Activated T-helper 17 cell treated with anti-CD3 and anti-CD28 coated beads, Interleukin-2, amount 50 U/mL, for 72 hours (primary cell): ENCODE measurements at places on chromosomes 6 and 20. TPM values are rescaled to one million over a fixed set of nuclear protein-coding genes. Genes with fewer than 3 reads are reported as not detected.

DNA sequence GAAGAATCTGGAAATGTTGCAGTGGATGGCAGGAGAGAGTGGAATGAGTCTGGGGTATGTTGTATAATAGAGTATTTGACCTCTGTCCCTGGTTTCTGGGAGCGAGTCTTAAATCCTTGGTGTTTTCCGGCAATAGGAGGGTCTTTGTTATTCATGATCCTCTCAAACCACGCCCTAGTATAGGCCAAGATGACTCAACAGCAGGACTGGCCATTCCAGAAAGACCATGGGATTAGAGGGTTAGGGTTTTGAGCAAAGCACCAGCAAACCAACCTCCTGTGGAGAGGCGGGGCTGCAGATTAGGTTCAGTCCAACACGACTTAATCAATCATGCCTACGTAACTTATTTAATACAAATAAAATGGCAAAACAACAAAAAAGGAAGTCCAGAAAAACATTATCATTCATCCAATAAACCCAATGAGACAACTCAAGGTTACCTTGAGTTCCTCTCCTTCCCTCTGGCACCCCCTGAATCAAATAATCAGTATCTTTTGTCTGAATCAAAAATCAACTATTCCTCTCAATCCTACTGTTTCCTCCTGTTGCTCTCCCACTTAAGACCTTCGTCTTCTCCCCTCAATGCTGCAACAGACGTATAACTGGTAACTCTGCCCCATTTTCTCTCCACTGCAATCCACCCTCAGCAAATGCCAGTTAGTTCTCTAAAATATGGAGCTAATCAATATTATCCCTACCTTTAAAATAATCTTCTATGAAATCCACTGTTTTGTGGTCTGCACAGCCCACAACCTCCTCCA, 15.5 kb downstream of the HUS1B start:
- no peak for ATAC-seq
- H3K27ac ChIP-seq, result no peak overlapping the region
- no peaks in the 10 kb centered on the region for H3K27me3 ChIP-seq
- peaks cover 19% of the 10 kb centered on the region for H3K4me1 ChIP-seq
- no peak overlapping the region for H3K4me3 ChIP-seq
- H3K36me3 ChIP-seq, result peaks cover 14% of the 10 kb centered on the region

DNA sequence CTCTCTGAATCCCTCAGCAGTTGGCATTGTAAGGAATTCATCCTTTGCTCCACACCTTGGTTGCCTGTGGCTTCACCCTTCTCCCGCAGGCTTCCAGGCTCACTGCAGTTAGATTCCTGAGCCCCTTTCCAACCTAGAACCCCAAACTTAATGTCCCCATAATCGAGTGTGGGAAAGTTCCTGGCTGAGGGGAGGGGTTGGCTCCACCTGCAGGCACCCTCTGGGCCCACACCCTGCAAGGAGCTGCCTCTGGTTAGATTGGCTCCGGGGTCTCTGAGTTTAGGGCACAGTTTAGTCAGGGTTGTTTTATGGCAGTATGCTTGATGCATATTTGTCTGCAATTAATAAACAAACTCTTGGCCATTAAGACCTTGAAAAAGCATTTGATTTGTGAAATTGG, 63.4 kb downstream of the MTHFD1L start:
- H3K27ac ChIP-seq, result no peak overlapping the region
- no peak for ATAC-seq
- H3K4me1 ChIP-seq, result no peaks in the 10 kb centered on the region
- peaks cover 96% of the 10 kb centered on the region for H3K36me3 ChIP-seq
- H3K4me3 ChIP-seq, result no peak overlapping the region

- H3K27me3 ChIP-seq, result peaks cover 14% of the 10 kb centered on the region
- no peaks in the 10 kb centered on the region for H3K4me1 ChIP-seq
Measured at GRCh38 chr20:57819691-57820380, 110.0 kb upstream of the PMEPA1 start.

- ATAC-seq, result no peak
- H3K36me3 ChIP-seq, result no peaks in the 10 kb centered on the region
Measured at GRCh38 chr6:46969206-46969605, 47.5 kb upstream of the ADGRF5 start.

- no peak for ATAC-seq
- no peak overlapping the region for H3K27ac ChIP-seq
- no peaks in the 10 kb centered on the region for H3K4me1 ChIP-seq
- H3K36me3 ChIP-seq, result no peaks in the 10 kb centered on the region
Measured at GRCh38 chr6:165571068-165571682, 91.9 kb downstream of the PDE10A start.

- H3K27me3 ChIP-seq, result peaks cover 19% of the 10 kb centered on the region
- H3K4me1 ChIP-seq, result no peaks in the 10 kb centered on the region
- H3K27ac ChIP-seq, result no peak overlapping the region
Measured at GRCh38 chr6:153058291-153058690, 55.8 kb upstream of the MTRF1L start.

- no peak overlapping the region for H3K27ac ChIP-seq
- ATAC-seq, result no peak
- H3K4me3 ChIP-seq, result no peak overlapping the region
- H3K27me3 ChIP-seq, result peaks cover 43% of the 10 kb centered on the region
- no peaks in the 10 kb centered on the region for H3K4me1 ChIP-seq
Measured at GRCh38 chr20:19211661-19212468, 577 bp upstream of the SLC24A3 start.

- H3K27ac ChIP-seq, result no peak overlapping the region
- H3K36me3 ChIP-seq, result no peaks in the 10 kb centered on the region
- no peaks in the 10 kb centered on the region for H3K4me1 ChIP-seq
- peaks cover 9% of the 10 kb centered on the region for H3K27me3 ChIP-seq
- ATAC-seq, result no peak
Measured at GRCh38 chr6:53691667-53692133, 26.1 kb upstream of the KLHL31 start.

GRCh38 chr6:8110117-8110721, 7.9 kb upstream of the EEF1E1 start:
- H3K27ac ChIP-seq, result no peak overlapping the region
- ATAC-seq, result no peak
- peaks cover 36% of the 10 kb centered on the region for H3K27me3 ChIP-seq
- H3K4me1 ChIP-seq, result no peaks in the 10 kb centered on the region
- no peaks in the 10 kb centered on the region for H3K36me3 ChIP-seq

DNA sequence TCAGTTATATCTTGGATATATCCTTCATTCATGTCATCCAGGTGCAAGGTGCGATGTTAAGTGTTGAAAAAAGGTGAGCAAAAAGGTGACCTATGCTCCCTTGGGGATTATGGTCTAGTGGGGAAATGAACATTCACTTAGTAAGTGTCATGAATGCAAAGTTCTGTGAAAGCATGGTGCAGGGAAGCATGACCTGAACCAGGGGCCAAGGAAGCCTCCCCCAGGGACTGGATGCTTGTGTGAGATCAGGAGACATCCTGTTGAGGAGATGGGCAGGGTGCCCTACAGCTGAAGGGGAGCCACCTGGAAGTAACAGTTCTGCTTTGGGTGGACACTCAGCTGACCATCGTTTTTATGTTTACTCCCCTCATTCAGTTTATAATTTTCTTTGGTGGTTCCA, 179.5 kb downstream of the SYNDIG1 start:
- no peaks in the 10 kb centered on the region for H3K4me1 ChIP-seq
- ATAC-seq, result no peak
- no peaks in the 10 kb centered on the region for H3K36me3 ChIP-seq
- no peak overlapping the region for H3K4me3 ChIP-seq
- H3K27me3 ChIP-seq, result peaks cover 26% of the 10 kb centered on the region

DNA sequence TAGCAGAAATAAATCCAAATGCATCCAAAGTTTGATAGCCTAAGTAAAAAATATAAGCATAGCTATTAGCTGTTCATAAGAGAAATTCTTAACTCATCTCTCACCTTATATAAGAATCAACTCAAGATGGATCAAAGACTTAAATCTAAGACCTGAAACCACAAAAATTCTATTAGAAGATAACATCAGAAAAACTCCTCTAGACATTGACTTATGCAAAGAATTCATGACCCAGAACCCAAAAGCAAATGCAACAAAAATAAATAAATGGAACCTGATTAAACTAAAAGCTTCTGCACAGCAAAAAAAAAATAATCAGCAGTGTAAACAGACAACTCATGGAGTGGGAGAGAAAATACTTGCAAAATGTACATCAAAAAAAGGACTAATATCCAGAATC, 184.3 kb downstream of the TFAP2A start:
- no peaks in the 10 kb centered on the region for H3K36me3 ChIP-seq
- H3K27me3 ChIP-seq, result peaks cover 3% of the 10 kb centered on the region
- no peak overlapping the region for H3K27ac ChIP-seq
- ATAC-seq, result no peak
- H3K4me3 ChIP-seq, result no peak overlapping the region

- H3K4me1 ChIP-seq, result no peaks in the 10 kb centered on the region
- no peak overlapping the region for H3K4me3 ChIP-seq
- ATAC-seq, result no peak
- no peaks in the 10 kb centered on the region for H3K36me3 ChIP-seq
Measured at GRCh38 chr6:139349464-139350020, 24.9 kb downstream of the CITED2 start.

- ATAC-seq, result no peak
- peaks cover 99% of the 10 kb centered on the region for H3K36me3 ChIP-seq
- H3K27ac ChIP-seq, result no peak overlapping the region
- H3K4me1 ChIP-seq, result no peaks in the 10 kb centered on the region
Measured at GRCh38 chr6:15516923-15517560, 145.8 kb downstream of the DTNBP1 start.

DNA sequence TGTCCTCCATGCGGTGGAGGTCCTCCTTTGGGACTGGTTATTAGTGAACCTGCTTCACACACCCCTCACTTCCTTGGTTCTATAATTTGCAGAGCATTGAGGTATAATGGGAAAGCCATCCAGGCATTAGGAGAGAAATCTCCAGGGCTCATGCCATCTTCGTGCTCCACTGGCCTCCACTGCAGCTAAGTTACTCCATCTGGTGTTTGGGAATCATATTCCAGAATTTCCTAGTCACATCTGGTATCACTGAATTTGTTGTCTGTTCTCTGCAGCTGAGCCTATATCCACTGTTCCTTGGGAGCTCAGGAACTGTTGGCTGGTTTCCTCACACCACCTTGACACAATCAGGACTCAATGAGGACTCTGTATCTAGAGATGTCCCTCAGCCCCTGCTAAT, 173.0 kb upstream of the TSHZ2 start:
- H3K27me3 ChIP-seq, result peaks cover 13% of the 10 kb centered on the region
- H3K36me3 ChIP-seq, result no peaks in the 10 kb centered on the region
- no peak overlapping the region for H3K27ac ChIP-seq
- no peaks in the 10 kb centered on the region for H3K4me1 ChIP-seq
- no peak overlapping the region for H3K4me3 ChIP-seq

GRCh38 chr20:50509923-50510705, at the start of gene PTPN1:
Gene PTPN1, plus strand, starts transcription at chr20:50510383. Its CDS starts 145 bp downstream, at chr20:50510528.
- no peaks in the 10 kb centered on the region for H3K27me3 ChIP-seq
- ATAC-seq, result peak; percentile 90
- peaks cover 29% of the 10 kb centered on the region for H3K4me1 ChIP-seq
- peaks cover 51% of the 10 kb centered on the region for H3K36me3 ChIP-seq

DNA sequence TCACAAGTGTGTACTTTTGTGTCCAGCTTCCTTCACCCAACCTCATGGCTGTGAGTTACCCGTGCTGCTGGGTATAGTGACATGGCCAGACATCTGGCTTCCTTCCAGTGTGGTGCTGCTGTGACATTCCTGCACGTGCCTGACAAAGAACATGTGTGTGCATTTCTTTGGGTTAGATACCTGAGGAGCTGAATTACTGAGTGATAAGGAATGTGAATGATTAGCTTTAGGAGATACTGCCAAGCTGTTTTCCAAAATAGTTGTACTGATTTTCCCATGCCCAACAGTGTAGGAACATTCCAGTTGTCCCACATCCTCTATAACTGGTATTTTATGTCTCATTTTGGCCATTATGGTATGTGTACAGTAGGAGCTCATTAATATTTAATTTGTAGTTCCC, 132.5 kb downstream of the PREX1 start:
- peaks cover 20% of the 10 kb centered on the region for H3K4me1 ChIP-seq
- ATAC-seq, result no peak
- H3K36me3 ChIP-seq, result peaks cover 90% of the 10 kb centered on the region
- no peaks in the 10 kb centered on the region for H3K27me3 ChIP-seq
- H3K4me3 ChIP-seq, result no peak overlapping the region
- peak overlapping the region; percentile 64 for H3K27ac ChIP-seq

DNA sequence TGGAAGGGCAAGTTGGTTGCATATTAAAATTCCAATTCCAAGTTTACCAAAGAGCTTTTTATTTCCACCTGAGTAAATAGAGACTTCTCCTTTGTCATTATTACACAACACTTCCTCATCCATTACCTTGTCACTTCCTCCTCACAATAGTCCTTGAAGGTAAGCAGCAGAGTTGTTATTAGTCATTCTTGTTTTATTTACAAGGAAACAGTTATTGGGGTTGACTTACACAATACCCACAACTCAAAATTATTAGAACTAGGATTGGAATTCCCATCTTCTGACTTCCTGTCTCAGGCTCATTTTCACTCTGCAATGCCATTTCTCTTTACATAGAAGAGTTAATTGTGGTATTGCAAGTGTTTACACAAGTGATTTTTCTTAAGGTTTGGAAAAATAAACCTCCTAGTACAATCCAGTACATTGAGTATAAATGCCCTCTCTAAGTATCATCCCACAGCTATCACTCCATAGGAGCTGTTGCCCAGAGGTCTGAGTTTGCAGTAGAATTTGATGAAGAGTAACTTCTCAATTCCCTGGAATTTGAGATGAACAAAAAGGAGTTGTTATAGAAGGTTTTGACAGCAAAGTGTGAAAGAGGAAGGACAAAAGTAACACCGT, 28.9 kb upstream of the MTRF1L start:
- no peak overlapping the region for H3K27ac ChIP-seq
- no peak for ATAC-seq
- peaks cover 22% of the 10 kb centered on the region for H3K27me3 ChIP-seq
- H3K4me3 ChIP-seq, result no peak overlapping the region
- no peaks in the 10 kb centered on the region for H3K36me3 ChIP-seq
- no peaks in the 10 kb centered on the region for H3K4me1 ChIP-seq

GRCh38 chr6:106125925-106126435, 39.8 kb downstream of the PRDM1 start:
- ATAC-seq, result peak; percentile 94
- no peaks in the 10 kb centered on the region for H3K36me3 ChIP-seq
- H3K27ac ChIP-seq, result peak overlapping the region; percentile 91
- H3K27me3 ChIP-seq, result no peaks in the 10 kb centered on the region
- H3K4me1 ChIP-seq, result peaks cover 31% of the 10 kb centered on the region
- peak overlapping the region; percentile 89 for H3K4me3 ChIP-seq

GRCh38 chr20:52923123-52923937, 48.8 kb upstream of the TSHZ2 start:
- H3K4me1 ChIP-seq, result peaks cover 5% of the 10 kb centered on the region
- ATAC-seq, result peak; percentile 65
- H3K27ac ChIP-seq, result no peak overlapping the region

GRCh38 chr6:105034470-105034869, 77.6 kb downstream of the LIN28B start:
- no peaks in the 10 kb centered on the region for H3K36me3 ChIP-seq
- ATAC-seq, result no peak
- H3K27ac ChIP-seq, result no peak overlapping the region
- no peak overlapping the region for H3K4me3 ChIP-seq
- no peaks in the 10 kb centered on the region for H3K4me1 ChIP-seq

Gene ALDH8A1
- 1.2 TPM for total RNA-seq

Gene AKAP12
- 0.79 TPM for total RNA-seq

Gene CLDN20
- not detected for total RNA-seq

Gene FBXO30
- total RNA-seq, result 3.6 TPM

Gene TNXB
- total RNA-seq, result 7.2 TPM

Gene ADGB
- total RNA-seq, result not detected

Gene MCCD1
- total RNA-seq, result not detected

Gene COL10A1
- total RNA-seq, result not detected

Gene ENPP1
- total RNA-seq, result 0.74 TPM

Gene KIAA0408
- 10.8 TPM for total RNA-seq
